NCI-H1436 treated with DMSO at 0.1 percent for 48 hours (cell line): ENCODE measurements at places on chromosomes 6 and 20.

GRCh38 chr6:35731736-35732532, 4.9 kb upstream of the ARMC12 start:
- peak; percentile 24 for DNase-seq

DNA sequence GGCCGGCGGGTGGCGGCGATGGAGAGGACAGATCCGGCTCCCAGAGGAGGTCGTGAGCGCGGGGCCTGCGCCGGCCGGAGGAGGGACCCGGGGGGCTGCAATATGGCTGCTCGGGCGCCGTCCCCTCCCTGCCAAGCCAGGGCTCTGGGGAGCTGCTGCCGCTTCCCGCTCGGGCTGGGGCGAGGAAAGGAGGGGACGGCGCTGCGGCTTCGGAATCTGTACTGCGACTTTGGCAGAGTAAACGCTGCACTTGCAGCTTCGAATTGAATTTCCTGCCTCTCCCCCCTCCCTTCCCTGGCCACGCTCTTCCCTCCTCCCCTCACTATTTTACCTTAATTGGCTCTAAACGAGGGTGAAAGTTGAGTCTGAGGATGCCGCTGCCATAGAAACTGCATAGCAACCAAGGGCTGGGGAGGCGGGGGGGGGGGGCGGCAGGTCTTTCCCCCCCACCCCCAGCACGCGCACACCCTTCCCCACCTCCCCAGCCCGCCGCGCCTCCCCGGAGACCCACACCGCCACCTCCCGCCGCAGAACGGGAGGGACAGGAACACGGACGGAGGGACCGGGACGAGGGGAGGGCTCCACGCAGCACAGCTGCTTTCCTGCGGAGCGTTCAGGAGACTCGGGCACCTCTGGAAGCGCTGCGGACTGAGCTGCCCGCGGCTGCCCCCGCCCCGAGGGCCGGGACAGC, 93.9 kb downstream of the RNASET2 start:
- DNase-seq: no peak

DNA sequence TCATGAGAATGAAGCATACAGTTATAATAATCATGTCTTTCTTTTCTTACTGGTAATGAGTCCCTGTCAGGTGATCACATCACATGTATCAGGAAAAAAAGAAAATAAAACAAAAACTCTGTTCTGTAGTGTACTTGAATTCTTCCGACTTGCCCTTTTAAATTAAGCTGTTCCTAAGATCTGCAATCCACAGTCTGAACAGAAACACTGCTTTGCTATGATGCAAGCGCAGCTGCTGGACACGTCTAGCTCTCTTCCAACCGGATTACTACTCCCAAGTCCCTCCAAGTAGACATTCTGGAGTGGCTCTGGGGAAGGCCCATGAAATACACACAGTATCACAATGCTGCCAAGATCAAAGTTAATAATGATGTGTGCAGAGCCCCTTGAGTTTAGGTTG, 83.7 kb downstream of the FYN start:
- no peak for DNase-seq

DNA sequence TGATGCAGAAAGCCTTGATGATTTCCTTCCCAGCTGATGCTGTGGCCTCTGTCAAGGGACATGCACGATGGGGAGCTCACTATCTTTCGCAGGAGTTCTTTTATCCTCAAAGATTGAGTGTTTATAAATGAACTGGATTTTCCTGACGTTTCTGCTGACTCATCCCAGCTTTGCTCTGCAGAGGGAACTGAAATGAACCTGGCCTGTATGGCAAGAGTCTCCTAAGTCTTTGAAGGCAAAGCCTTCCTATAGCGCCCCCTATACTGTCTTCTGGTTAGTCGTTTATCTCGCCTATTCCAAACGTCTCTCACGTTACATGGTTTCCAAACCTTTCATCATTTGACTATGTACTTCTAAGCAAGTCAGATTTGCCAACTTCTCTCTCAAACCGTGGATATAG, 565.3 kb downstream of the KIF16B start:
- no peak for DNase-seq

DNA sequence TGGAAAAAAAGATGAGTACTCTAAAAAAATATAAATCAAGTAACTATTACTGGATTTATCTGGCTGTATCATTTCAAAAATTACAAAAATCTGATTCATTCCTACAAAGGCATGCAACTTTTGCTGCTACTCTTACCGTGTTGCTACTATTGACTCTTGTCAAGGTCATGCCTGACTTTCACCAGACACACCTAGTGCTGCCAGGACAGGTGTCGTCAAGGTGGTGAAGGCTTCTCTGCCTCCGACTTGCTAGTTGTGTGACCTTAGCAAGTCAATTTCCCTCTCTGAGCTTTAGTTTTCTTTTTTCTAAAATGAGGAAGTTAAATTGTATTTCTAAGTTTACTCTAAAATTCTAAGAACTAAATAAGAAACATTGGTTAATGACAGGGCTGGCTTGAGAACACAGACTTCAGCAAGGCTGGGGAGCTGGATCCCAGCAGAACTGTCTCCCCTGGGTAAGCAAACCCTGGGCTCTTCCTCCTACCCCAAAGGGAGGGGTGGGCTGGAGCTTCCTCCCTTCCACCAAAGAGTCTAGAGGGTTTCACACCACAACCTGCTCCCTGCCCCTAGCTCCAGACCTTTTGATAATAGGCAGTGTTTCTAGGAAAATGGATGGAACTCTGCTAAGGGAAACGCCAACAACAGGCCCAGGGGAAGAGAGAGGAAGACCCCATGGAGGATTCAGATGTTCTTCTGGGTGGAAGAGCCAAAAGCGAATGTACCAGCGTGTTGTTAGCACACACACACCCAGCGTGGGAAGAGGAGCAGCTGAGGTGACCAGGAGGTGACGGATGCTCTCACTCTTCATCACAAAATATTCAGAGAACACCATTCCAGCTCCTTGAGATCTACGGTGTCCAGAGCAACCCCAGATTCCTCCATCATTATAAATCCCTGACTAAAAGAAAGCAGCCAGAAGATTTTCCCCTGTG, 47.9 kb upstream of the CITED2 start:
- DNase-seq: no peak

GRCh38 chr20:49676581-49677291, 36.9 kb downstream of the B4GALT5 start:
- DNase-seq: no peak

DNA sequence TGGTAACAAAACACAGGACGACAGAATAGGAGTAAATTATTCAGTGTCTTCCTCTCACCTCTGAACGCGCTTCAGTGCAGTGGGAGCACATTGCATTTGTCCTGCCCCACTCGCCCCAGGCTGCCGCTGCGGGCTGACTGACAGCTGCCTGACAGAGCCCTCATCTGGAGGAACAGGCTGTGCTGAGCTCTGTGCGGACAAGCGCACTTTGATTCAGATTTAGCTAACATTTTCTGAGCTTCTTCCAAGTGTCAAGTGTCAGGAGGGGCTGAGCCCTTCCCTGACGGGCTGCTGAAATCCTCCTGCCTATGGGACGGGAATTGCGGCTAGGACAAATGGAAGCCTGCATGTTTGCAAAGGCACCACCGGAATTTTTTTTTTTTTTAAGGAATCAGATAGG, 383.0 kb upstream of the CDH4 start:
- DNase-seq: no peak

- DNase-seq: no peak
These were observed 45.6 kb upstream of the FYN start for GRCh38 chr6:111918825-111919224.

DNA sequence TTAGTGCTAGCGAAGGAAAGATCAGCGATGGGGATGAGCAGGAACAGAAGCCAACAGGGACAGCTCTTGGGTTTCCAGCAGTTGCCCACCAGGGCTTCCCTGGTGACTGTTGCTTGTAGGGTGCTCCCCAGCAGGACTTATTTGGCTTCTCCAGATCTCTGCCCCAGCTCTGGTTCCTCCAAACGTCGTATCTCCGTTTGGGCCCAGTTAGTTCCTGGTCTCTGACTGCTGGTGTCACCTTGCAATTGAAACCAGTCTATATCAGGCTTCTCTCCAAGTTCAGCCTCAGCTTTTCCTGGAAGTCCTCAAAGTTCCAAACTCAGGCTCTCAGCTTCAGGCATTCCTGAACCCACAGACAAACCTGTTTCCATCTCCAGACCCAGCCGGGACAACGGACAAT, 70.8 kb upstream of the NXT1 start:
- no peak for DNase-seq

DNA sequence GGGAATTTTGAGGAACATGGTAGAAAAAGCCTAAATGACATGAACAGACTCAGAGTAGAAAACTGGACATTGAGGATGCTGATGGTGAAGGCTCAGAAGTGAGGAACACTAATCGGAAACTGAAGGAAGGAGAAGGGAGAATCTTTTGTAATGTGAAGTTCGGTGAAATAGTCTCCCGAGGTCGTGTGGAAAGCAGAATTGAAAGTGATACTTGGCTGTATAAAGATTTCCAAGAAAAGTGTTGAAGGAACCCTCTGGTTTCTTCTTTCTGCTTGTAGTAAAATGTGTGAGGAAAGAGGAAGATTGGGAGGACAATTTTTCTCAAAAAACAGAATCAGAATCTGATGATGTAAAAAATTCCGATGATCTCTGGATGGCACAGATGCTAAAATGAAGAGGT, 115.4 kb downstream of the LAMP5 start:
- DNase-seq: no peak

- no peak for DNase-seq
These were observed 135.1 kb downstream of the TBXT start for GRCh38 chr6:166032366-166033200.

- no peak for DNase-seq
These were observed 41.6 kb downstream of the IYD start for GRCh38 chr6:150410399-150410798.

GRCh38 chr6:153023977-153024708, 21.6 kb upstream of the MTRF1L start:
- no peak for DNase-seq

GRCh38 chr6:108677357-108677756, 116.6 kb downstream of the FOXO3 start:
- no peak for DNase-seq

- no peak for DNase-seq
These were observed 213.0 kb upstream of the FAM83B start for GRCh38 chr6:54633601-54634000.

DNA sequence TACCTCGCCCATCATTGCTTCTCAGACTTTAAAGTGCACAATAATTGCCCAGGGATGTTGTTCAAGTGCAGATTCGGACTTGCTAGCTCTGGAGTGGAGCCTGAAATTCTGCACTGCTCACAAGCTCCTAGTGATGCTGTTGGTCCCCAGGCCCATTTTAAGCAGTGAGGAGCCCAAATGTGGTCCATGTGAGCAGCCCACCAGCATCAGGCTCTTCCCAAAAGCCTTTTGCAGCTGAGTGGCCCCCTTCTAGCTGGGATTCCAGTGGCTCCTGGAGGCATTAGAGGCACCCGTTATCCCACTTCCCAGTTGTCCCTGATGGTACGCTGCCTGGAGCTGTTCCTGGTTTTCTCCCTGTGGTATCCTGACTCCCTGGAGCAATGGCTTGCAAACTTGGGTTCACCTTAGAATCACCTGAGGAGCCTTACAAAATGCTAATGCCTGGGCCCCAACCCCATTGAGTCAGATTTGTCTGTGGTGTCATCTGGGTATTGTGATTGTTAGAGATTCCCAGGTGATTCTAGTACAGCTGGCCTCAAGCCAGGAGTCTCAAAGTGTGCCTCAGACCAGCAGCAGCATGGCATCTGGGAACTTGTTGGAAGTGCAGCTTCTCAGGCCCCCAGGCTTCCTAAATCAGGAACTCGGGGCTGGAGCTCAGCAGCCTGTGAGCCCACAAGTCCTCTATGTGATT, 186.9 kb upstream of the SLC24A3 start:
- DNase-seq: no peak

GRCh38 chr20:63611646-63612045, 15.3 kb downstream of the GMEB2 start:
- no peak for DNase-seq

GRCh38 chr6:38169221-38169976, 349.9 kb downstream of the ZFAND3 start:
- peak; percentile 68 for DNase-seq

DNA sequence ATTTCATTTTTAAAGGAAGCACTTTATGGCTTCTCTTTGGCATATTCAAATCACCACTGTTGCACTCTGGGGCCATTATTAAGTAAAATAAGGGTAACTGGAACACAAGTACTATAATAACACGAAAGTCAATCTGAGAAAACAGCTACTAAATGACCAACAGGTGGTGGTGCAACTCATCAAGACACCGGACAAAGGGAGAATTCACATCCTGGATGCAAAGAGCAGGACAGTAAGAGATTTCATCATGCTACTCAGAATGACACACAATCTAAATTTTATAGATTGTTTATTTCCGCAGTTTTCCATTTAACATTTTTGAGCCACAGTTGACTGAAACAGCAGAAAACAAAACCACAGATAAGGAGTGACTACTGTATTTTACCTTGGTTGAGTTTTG, 27.6 kb upstream of the LY86 start:
- DNase-seq: no peak

DNA sequence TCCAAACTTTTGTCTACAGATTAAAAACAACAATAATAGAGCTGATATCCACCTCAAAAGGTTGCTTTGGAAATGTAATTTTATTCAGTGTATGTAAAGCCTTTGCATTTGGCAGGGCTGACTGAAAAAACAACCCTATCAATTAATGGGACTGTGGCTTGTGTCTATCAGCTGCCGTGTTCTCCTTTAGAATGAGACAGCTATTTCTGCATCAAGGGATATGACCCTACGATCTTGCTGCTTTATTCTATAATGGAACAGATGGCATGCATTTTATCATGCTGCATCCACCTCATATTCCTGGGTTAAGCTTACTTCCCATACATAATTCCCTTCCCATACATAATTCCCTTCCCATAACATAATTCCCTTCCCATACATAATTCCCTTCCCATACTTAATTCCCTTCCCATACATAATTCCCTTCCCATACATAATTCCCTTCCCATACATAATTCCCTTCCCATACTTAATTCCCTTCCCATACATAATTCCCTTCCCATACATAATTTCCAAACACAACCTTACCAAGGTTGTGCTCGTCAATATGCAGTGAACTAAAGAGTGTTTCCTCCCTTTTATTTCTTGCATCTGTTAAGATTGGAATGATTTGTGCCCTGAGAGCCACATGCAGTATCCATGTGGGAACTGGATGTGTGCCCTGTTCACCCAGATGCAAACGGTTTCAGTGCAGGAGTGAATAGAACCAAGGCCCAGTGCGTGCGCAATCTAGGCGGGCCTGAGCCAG, 26.8 kb downstream of the SERPINB6 start:
- DNase-seq: no peak

DNA sequence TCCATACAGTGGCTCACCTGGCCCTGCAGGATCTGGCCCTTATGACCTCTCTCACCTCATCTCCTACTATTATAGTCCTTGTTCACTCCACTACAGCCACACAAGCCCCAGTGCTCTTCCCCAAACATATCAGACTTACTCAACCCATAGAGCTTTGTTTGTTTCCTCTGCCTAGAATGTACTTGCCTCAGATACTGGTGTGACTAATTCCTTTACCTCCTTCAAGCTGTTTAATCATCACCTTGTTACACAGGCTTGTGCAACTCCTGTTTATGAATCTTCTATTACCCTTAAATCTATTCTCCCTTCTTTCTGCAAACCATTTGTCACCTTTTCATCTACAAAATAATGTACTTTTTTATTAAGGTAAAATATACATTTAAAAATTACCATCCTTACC, 3.2 kb downstream of the DEFB125 start:
- DNase-seq: no peak

- DNase-seq: no peak
These were observed 280.8 kb downstream of the FOXA2 start for GRCh38 chr20:22303523-22303922.

- DNase-seq: no peak
These were observed 60.8 kb downstream of the BTBD3 start for GRCh38 chr20:11978496-11978895.
